ENCODE measurements at places on chromosomes 5 and 9.
A peak's percentile ranks its signal among the peaks of the same experiment; 100 is the strongest.

DNA sequence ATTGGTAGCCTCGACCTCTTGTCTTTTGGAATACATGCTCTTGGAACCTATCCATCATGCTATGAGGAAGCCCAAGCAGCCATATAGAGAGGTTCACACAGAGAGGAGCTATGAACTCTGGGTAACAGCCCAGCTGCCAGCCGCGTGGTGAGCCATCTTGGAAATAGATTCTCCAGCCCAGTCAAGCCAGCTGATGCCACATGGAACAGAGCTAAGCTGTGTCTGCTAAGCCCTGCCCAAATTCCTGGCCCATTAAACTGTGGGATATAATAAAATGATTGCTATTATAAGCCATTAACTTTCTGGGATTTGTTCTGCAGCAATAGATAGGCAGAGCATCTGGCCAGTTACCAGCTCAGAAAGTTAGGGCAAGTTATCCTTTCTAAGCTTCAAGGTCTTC lies 4.9 kb upstream of the PRUNE2 start:
- no peak for DNase-seq

DNA sequence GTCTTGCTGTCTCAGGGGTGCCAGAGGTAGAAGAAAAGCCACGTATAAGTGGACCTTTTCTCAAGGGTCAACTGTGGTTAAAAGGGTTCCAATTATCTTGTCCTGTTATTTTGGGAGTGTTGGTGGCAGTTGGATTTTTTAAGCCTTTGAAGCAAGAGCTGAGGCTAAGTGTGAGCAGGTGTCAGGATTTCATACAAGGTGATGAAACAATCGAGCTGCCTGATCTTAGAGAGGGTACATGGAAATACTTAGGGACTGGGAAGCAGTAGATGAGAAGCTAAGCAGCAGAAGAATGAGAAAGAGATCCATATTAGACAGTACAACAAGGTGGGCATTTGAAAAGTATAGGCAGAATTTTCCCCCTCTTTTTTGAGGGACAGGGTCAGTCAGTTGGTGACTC lies 23.6 kb downstream of the FOCAD start:
- DNase-seq: no peak

GRCh38 chr5:174222891-174223290 lies 177.4 kb downstream of the NSG2 start:
- DNase-seq: no peak

GRCh38 chr9:118836891-118837290 lies 532.3 kb downstream of the BRINP1 start:
- DNase-seq: no peak

DNA sequence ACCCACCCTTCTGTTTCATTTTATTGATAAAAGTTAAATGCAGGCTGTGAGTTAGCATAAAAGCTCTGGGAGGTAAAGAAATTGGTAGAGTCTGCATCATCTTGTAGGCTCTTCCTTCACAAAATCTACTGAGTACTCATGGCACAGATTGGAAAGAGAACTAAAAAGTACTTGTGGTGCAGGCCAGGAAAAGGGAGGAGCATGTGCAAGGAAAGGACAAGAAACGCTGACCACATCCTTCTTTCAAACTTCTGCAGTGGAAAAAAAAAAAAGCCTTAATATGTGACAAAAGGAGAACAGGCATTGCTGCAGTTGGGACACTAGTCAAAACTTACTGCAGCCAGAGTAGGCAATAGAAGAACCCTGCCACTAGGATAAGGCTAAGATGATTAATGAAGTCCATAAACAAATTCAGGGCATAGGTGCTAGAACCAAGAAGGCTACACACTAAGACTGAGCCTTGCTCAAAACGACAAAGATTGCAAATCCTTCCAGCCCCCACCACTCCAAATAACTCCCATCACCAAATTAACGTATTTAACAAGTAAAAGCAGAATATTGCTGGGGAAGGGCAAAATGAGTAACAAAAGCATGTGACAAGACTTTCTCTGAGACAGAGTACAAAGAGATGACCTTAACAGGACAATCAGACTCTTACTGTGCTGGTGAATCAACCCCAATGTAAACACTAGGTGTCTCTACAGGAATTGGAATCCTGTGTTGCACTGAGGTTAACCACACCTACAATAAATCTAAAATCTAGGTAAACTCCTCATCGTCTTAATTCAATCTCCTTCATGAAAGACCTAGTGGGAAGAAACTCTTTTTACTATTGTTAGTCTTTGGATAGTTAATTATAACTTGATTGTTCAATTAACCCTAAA lies 1024.8 kb downstream of the TLE1 start:
- no peak for DNase-seq

GRCh38 chr5:31413030-31413812 lies 118.7 kb downstream of the DROSHA start:
- DNase-seq: peak; percentile 57

- DNase-seq: no peak
Measured at GRCh38 chr5:52656569-52657246, 131.0 kb upstream of the ITGA1 start.

- no peak for DNase-seq
Measured at GRCh38 chr5:74649421-74649973, 9.0 kb upstream of the ENC1 start.

GRCh38 chr9:70504834-70505233 lies 90.4 kb upstream of the KLF9 start:
- no peak for DNase-seq

DNA sequence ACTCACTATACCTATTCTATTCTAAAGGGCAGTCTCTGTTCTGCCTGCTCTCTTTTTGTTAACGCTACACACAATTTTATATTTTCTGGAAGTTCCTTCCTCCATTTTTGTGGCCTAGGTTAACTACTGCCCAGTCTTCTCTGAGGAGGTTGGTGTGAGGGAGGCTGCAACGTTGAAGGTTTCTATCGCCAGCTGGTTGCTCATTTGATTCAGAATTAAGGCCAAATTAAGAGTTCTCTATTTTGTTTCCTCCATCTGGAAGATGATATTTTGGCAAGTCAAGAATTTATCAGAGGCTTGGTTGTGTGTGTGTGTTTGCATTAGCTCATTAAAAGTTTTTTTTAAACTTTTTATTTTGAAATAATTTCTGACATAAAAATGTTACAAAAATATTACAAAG lies 175.1 kb downstream of the ARHGAP26 start:
- DNase-seq: no peak

GRCh38 chr5:39209924-39210323 lies 9.4 kb downstream of the FYB1 start:
- peak; percentile 81 for DNase-seq

GRCh38 chr5:106876665-106877194 lies 794.0 kb downstream of the EFNA5 start:
- no peak for DNase-seq

- no peak for DNase-seq
Measured at GRCh38 chr5:172002310-172002709, 4.1 kb downstream of the FBXW11 start.

GRCh38 chr5:153425914-153426313 lies 64.6 kb upstream of the GRIA1 start:
- no peak for DNase-seq

- peak; percentile 78 for DNase-seq
Measured at GRCh38 chr9:92954049-92954861, 6.9 kb downstream of the FGD3 start.

DNA sequence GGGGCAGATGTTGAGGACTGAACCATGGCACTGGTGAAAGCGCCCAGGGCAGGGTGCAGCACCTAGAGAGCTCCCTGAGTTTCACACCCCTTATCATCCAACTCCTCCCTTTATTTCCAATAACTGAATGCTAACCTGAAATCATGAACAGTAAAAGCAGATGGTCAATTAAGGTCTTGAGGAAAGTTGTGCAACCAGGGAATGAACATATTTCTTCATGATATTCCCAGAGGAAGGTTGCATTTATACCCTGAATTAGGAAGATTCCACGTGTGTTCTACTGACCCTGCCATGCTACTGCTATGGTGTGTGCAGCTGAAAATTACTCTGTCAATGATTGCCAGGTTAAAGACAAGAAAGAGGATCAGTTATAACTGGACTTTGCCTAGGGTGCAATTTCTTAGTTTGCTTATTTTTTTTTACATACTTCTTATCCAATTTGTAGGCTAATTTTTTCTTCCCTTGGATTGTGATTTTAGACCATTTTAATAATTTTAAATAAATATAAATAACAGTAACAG lies 319.8 kb downstream of the SEMA5A start:
- DNase-seq: no peak

- no peak for DNase-seq
Measured at GRCh38 chr9:95188459-95188858, 129.1 kb downstream of the FANCC start.

- peak; percentile 56 for DNase-seq
Measured at GRCh38 chr5:173236531-173237142, 1.6 kb upstream of the NKX2-5 start.
